Activated T-helper 17 cell treated with anti-CD3 and anti-CD28 coated beads, Interleukin-2, amount 50 U/mL, for 72 hours (primary cell): ENCODE measurements at places on chromosomes 13 and 19.
A peak's percentile ranks its signal among the peaks of the same experiment; 100 is the strongest.

- peak; percentile 60 for ATAC-seq
These were observed 121.1 kb downstream of the NHLRC3 start for GRCh38 chr13:39159393-39159792.

DNA sequence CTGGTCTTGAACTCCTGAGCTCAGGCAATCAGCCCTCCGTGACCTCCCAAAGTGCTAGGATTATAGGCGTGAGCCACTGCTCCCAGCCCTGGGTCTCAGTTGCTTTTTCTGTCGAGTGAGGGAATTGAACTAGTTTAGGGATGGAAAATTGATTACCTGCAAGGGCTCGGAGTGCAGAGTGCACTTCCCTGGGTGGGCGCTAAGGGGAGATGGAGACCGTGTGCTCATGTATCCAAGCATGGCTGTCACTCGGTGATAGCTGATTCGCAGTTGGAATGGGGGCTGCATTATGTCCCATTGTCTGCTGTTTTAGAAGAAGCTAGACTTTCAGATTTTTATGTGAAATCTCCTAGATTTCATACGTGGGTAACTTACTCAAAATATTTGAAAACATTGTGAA, 139.9 kb upstream of the RFC3 start:
- ATAC-seq, result no peak

DNA sequence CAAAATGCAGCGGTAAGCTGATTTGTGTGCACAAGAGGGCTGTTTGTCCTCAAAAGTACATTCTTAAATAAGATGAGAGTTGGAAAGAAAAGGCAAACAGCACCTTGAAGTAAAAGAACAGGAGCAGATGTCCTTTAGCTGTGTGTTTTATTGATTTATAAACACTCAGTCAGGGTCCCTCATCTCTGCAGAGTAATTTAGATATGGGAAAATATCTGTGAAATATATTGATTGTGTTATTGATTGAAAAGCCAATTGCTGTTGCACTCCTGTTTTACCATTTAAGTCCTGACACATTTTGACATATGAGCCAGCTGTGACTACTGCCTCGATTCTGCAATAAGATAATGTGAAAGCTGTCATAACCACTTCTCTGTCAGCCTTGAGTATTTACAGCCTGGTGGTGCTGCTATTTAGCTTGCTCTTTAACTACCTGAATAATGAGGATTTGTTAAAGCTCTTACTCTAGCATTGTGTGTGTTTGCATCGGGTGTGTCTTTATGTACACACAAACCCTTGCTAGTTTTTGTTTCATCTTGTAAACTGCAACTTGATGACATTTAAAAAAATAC, 550.1 kb downstream of the DACH1 start:
- no peak for ATAC-seq

DNA sequence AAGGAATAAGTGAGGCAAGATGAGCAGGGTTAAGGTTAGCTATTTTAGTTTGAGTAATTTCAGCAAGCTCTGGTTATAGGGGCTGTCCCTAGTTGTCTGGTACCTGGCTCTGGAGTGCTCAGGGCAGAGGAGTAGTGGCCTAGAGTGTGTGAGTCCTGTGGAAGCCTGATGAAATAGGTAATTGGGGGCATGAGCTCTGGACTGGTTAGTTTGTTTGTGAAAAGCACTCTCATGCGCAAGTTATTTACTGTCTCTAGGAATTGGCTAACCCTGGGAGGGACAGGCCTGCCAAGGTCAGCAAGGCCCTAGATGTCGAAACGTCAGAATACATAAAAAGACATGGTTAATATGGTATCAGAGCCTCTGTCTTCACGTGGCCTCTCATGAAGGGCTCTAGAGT, 900.1 kb downstream of the PCDH17 start:
- no peak for ATAC-seq

DNA sequence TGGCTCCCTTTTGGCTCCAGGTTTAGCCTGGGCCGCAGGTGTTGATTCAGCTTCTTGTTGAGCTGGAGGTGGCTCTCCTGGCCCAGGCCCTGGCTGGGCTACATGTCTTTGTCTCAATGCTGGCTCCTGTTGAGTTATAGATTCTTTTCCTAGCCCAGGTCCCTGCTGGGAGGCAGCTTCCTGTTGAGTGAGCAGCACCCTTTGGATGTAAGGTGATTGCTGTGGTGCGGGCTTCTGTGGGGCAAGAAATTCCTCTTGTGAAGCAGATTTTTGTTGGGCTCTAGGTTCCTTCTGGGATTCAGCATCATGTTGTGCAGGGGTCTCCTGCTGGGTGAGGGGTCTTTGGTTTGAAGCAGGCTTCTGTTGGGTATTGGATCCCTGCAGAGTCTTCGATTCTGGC, 545 bp downstream of the LIPE start:
- ATAC-seq, result no peak

DNA sequence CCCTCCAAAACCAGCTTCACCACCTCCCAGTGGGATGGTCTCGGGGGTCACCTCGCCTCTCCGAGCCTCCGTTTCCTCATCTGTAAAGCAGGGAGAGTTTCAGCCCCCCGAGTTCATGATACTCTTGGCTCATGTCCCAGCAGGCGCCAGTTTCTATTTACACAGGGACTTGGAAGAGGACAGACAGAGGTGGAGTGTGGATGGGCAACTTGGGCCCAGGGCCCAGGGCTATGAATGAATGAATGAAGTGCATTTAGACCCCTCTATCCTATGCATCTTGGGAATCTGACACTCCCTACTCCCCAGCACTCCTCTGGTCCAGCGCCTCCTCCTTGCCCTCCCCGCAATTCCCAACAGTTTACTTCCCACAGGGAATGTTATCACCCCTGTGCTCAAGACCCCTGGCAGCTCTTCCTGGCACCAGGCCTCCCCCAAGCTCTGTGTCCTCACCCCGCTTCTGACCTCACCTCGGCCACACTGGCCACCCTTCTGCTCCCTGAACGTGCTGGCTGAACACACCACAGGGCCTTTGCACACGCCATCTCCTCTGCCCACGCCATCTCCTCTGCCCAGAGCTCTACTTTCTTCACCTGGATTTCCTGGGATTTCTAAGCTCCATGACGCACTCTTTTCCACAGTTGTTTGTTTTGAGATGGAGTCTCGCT, 4.9 kb upstream of the C2CD4C start:
- ATAC-seq, result no peak

GRCh38 chr19:49155820-49156346, 687 bp upstream of the HRC start:
- no peak for ATAC-seq
